ENCODE measurements at places on chromosomes 1 and 21. TPM values are rescaled to one million over a fixed set of nuclear protein-coding genes. Genes with fewer than 3 reads are reported as not detected.

ATP6V1G3 gene
- total RNA-seq: not detected

RHEX gene
- not detected for total RNA-seq

DNA sequence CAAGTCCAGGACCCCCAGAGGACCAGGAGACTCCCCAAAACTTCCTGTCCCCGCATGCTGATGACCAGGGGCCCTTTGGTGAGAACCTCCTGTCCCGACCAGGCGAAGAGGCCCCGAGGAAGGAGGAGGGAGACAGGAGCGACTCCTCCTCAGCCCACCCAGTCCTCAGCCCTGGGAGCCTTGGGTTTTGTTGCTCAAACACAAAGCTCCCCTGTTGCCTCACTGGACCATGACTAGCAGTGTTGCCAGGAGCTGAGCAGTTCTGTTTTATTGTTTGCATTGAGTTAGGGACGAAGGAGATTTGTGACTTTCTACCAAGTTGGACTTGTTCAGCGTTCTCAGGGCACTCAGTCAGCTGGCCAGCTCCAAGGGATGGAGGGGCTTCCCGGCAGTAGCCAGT, 10.0 kb downstream of the UMODL1 start:
- no peak overlapping the region for H3K4me3 ChIP-seq
- H3K36me3 ChIP-seq: no peaks in the 10 kb centered on the region
- H3K4me1 ChIP-seq: peaks cover 32% of the 10 kb centered on the region
- DNase-seq: peak; percentile 15
- H3K27me3 ChIP-seq: peaks cover 2% of the 10 kb centered on the region

GRCh38 chr1:39852876-39853275, 30.4 kb downstream of the TRIT1 start:
- no peaks in the 10 kb centered on the region for H3K4me1 ChIP-seq
- H3K27me3 ChIP-seq: no peaks in the 10 kb centered on the region
- H3K4me3 ChIP-seq: no peak overlapping the region
- no peak overlapping the region for H3K27ac ChIP-seq
- no peak for DNase-seq

- no peaks in the 10 kb centered on the region for H3K36me3 ChIP-seq
- H3K27me3 ChIP-seq: peaks cover 3% of the 10 kb centered on the region
- H3K27ac ChIP-seq: no peak overlapping the region
- H3K4me1 ChIP-seq: no peaks in the 10 kb centered on the region
- no peak for DNase-seq
Observed at GRCh38 chr1:192474080-192474683, 101.4 kb upstream of the RGS1 start.

DNA sequence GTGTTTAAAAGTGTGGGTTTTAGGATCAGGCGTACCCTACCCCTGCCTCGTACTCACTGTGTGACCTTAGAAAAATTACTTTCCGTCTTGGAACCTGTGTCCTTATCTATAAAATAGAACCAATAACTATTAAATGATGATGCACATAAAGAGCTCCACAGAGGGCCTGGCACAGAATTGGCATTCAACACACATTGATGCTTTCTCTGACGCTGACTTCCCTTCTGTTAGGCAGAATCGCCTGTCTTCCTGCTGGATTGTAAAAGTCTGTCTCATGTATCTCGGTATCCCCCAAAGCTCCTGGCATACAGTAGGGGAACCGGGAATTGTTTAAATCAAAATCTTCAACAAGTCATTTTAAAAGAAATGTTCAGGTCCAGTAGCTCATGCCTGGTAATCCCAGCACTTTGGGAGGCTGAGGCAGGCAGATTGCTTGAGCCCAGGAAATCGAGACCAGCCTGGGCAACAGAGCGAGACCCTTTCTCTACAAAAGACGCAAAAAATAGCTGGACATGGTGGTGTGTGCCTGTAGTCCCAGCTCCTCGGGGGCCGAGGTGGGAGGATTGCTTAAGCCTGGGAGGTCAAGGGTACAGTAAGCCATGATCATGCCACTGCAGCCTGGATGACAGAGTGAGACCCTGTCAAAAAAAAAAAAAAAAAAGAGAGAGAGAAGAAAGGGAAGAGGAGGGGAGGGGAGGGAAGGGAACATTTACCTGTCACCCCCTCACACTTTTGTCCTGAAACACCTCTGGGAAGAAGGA, 41.3 kb upstream of the FHAD1 start:
- H3K27ac ChIP-seq: no peak overlapping the region
- peaks cover 14% of the 10 kb centered on the region for H3K27me3 ChIP-seq
- no peak for DNase-seq
- H3K4me1 ChIP-seq: peaks cover 9% of the 10 kb centered on the region

DNA sequence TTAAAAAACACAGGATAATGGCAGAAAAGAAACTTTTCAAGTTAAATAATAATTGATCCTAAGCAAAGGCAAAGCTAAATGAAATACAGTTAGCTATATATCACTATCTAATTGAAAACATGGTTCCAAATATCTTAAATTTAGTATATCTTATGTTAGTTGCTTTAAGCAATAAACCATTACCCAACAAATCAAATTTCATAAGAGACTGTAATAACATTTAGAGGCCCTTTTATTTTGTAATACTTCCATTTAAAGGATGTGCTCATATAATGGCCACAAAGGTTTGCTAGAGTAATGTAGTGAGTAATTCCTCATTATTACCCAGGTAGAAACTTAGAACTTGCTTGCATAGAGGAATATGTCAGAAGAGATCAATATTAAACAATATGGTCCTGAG, 32.3 kb downstream of the RPL5 start:
- H3K4me1 ChIP-seq: no peaks in the 10 kb centered on the region
- no peaks in the 10 kb centered on the region for H3K27me3 ChIP-seq
- H3K36me3 ChIP-seq: no peaks in the 10 kb centered on the region
- DNase-seq: no peak
- no peak overlapping the region for H3K27ac ChIP-seq

GRCh38 chr1:92623187-92623778, 136.6 kb upstream of the GFI1 start:
- no peak overlapping the region for H3K27ac ChIP-seq
- no peaks in the 10 kb centered on the region for H3K27me3 ChIP-seq
- H3K36me3 ChIP-seq: no peaks in the 10 kb centered on the region

FTCD gene
- total RNA-seq: 2.0 TPM

DCDC2B gene
- total RNA-seq: not detected

- peaks cover 9% of the 10 kb centered on the region for H3K27me3 ChIP-seq
- H3K4me1 ChIP-seq: peaks cover 20% of the 10 kb centered on the region
- H3K4me3 ChIP-seq: no peak overlapping the region
Observed at GRCh38 chr1:110239441-110240430, 29.6 kb downstream of the KCNC4 start.
